Fibroblast of the aortic adventitia (primary cell): ENCODE measurements at places on chromosomes 2 and 18.

GRCh38 chr2:109516445-109517117 is 97.2 kb downstream of the SEPTIN10 start:
- no peak for DNase-seq

DNA sequence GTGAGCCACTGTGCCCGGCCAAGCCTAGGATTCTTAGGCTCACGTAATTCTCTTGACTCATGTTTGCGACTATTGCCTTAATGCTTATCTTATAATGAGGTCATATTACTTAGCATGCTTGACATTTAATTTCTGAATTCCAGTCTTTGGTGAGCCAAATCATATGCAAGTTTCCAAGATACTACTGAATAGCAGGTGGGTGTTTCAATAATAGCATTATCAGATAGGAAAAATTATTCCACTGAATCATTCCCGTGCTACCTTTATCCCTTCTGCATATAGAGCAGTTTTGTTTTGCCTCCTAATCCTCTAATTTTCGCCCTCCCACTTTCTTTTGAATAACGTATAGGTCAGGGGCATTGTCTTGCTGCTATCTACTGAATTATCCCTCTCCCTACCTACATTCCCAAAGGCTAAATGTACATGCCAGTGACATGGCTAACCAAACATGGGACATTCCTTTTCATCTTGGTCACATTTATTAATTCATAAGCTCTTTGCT is 4.9 kb downstream of the DAW1 start:
- peak; percentile 93 for DNase-seq

DNA sequence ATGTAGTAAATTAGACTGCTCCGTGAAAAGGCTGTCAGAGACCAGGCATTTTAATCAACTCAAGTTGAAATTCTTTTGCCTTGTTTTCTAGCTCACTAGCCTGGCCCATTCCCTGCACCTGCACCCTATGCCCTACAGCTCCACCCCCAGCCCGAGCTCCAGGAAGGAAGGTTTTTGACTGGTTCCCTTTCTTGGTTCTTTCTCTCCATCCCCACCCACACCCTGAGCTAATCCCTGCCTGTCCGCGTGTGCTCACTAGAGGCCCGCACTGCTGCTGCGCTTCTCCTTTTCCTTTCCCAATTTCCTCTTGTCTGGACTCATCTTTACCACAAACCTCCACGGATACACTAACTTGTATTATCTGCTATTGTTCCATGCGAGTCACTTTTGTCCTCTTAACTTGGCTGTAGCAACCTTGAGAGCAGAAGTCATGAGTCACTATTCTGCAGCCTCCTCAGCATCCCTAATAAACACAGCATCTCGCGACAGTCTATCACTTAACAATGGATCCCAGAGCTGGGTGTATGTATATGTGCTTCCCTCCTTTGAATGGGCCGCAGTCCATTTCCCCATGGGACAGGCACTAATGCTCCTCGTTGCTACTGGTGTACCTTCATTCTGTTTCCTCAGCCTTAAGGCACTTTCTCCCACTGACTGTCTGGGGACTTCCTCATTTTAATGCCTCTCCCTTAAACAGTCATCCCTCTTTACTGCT is 36.5 kb downstream of the COLEC12 start:
- no peak for DNase-seq

DNA sequence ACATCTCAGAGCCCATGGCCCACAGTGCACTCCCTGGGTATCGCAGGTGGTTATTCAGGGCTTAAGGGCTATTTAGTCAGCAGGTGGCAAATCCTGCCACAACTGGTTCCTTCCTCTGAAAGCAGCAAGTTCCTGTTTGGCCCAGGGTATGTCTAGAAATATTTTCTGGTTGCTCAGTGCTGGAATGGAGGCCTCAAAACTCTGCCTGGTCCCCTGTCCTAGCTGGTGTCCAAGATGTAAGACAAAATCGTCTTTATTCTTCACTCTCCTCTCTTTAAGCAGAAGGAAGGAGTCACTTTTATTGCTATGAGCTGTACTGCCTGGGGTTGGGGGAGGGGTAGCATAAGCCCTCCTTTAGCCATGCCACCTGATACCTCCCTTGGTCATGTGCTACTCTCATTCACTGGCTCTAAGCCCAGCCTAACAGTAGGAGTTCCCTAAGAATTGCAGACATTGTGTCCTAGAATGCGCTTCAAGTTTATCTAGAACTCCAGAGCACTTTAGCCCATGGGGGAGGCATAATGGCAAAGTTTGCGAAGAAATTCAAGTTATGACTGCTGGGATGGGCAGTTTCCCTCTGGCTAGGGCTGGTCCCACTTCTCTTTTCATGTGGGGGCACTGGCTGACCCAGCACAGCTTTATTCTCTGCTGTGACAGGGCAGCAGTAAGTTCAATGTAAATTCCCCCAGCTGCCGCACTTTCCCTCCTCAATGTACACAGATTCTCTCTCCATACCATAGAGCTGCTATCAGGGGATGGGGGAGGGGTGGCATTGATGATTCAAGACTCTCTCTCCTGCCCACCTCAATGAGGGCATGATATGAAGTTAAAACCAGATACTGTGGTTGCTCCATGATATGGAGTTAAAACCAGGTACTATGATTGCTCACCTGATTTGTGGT is 27.1 kb upstream of the CWC22 start:
- peak; percentile 39 for DNase-seq

DNA sequence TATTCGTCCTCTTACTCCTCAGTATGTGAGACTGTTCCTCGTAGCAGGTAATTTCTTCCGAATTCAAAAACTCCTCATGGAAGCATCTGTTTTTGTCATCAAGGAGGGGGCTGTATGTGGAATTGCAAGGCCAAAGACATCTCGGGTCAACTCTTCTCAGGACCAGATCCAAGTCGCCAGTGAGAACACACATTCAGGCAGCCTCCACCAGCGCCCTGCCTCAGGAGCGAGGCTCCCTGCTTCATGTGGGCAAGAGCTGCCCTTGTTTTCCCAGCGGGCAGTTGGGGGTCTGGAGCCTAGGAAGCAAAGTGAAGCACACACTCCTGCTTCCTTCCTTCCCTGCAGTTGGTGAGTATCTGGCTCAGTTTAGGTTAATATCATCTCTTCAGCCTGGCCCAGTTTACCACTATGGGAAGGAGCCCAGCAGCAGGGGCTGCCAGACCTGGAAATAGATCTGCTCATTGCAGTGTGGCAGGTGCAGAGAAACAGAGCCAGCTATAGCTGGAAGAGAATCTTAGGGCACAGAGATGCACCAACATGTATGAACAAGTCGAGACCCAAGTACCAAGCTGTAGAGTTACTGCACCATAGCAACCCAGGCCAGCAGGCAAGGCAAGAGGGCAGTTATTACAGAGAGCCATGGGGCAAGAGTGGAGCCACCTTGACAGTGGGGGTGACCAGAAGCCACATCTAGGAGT is 25.3 kb downstream of the TMEM127 start:
- DNase-seq, result no peak

GRCh38 chr2:7118606-7119131 is 201.5 kb downstream of the RNF144A start:
- no peak for DNase-seq

DNA sequence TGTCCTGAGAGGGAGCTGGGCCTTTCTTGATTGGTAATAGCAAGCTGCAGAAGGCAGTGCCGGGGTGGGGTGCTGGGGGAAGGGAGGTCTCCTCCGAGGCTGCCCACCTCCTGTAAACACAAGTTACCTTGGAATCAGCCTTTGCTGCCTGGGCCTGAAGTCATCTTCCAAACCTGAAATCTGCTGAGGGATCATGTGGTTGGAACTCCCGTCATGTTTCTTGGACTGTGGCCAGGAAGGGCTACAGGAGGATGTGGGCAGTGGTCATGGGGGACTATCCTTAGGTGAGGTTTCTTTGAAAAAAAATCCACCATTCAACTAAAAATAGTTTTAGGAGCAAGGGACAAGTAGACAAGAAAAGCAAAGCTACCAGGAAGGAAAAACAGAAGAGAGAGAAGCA is 74.2 kb downstream of the CDK15 start:
- DNase-seq, result peak; percentile 53

DNA sequence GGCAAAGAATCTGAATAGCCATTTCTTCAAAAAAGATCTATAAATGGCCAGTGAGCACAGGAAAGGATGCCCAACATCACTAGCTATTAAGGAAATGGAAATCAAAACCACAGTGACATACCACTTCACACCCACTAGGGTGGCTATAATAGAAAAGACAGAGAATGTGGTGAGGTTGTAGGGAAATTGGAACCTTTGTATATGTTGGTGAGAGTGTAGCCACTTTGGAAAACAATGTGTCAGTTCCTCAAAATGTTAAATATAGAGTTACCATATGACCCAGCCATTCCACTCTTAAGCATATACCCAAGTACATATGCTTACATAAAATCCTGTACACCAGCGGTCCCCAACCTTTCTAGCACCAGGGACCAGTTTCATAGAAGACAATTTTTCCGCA is 152.8 kb downstream of the SMAD2 start:
- no peak for DNase-seq

GRCh38 chr2:27370026-27370815 is at the start of the genes EIF2B4 and SNX17:
EIF2B4 (minus strand) TSS chr2:27370338; CDS start chr2:27370314, 24 bp downstream.
SNX17 (plus strand) TSS chr2:27370616; CDS start chr2:27370744, 128 bp downstream.
- peak; percentile 99 for DNase-seq

DNA sequence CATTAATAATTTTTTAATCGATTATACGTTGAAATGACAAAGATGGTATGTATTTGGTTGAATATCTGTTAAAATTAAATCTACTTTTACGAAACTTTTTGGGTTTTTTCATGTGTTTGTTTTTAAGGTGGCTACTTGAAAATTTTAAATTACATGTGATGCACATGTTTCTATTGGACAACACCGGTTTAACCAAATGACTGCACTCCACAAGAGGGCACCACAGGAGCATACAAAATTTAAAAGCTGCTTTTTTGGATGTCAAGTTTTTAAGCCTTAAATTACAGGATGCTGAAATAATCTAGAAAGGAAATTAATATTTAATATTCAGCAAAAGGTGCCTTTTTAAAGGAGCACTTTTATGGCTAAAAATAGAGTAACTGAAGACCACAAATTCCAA is 98.7 kb downstream of the ACVR1 start:
- DNase-seq, result peak; percentile 81

- DNase-seq, result no peak
Measured at GRCh38 chr2:15163326-15163725, 397.8 kb downstream of the NBAS start.

DNA sequence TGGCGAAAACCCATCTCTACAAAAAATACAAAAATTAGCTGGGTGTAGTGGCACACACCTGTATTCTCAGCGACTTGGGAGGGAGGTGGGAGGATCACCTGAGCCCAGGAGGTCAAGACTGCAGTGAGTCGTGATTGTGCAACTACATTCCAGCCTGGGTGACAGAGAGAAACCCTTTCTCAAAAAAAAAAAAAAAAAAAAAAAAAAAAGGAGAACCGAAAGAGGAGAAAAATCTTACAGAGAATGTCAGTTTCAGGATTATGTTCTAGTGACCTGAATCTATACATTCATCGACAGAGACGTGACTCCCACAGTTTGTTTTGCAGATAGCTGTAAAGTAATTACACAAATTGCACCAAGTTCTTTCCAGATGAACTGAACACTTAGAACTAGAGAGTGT is 187.8 kb downstream of the FTCDNL1 start:
- DNase-seq, result no peak

DNA sequence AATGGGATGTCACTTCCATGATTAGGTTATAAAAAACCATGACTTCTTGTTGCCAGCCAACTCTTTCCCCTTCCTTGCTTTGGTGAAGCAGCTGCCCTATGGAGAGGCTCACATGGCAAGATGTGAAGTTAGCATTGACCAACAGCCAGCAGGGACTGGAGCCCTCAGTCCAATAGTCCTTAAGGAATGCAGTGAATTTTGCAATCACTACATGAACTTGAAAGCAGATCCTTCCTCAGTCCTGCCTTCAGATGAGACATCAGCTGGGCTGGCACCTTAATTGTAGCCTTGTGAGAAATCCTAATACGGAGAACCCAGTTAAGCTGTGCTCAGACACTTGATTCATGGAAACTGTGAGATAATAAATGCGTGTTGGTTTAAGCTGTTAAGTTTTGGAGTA is 61.8 kb downstream of the ATP8B1 start:
- peak; percentile 39 for DNase-seq

DNA sequence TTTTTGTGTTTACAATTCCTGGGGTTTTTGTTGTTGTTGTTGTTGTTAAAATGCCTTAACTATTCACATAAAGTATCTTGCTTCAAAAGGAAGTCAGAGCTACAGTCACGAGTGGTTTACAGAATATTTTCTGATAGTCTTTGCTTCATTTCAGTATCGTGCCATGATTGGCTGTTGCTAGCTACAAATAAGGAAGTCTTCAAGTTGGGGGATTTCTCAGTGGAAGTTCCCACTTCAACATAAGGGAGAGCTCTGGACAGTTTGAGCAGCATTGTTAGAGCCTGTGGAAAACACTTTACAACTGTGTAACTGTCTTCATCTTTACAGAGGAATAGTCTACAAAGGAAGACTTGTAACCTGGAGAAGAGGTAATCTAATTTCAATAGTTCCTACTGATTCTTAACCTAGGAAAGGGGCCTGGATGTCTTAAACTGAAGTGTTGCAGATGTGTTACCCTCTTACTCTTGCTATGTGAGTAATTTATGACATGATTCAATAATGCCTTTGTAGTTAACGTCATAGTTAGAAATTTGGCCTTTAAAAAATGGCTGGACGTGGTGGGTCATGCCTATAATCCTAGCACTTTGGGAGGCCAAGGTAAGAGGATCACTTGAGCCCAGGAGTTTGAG is 23.4 kb upstream of the TANK start:
- DNase-seq, result peak; percentile 40

DNA sequence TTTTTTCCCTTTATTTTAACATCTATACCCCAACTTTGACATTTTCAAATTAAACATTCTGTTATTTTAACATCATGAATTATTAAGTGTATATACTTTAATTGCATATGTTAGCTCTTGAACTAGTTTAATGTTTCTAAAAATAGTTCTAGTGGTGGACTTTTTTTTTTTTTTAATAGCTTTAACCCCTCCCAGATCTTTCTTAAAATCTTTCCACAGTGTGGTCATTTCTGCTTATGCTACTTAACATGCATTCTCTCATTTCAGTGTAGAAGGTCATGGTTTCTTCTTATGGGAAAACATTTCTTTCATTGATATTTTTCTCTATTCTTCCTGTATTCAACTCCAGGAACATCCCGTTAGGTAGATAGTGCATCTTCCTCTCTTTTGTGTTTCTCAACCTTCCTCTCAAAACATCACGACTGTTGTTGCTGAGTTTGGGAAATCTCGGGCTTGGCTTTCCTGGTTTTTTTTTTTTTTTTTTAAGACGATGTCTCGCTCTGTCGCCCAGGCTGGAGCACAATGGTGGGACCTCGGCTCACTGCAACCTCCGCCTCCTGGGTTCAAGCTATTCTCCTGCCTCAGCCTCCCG is 849 bp upstream of the TMEM18 start:
- peak; percentile 27 for DNase-seq

GRCh38 chr2:162677476-162677875 is 161.1 kb downstream of the KCNH7 start:
- DNase-seq, result no peak

DNA sequence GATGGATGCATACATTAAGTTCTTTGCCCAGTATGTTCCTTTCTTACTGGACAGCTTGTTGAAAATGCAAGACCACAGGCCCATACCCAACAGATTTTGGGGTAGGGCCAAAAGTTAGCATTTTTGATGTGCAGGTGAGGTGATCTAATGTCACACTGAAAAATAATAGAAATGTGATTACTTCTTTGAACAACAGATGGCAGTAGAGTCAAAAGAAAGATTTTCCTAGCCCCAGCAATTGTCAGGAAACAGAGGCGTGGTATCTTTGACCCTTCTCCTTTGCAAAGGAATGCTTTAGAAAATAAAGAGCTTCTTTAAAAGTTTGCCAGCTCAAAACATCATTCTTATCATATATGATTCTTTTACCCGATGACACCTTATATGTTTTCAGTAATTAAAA is 343.6 kb upstream of the SYT4 start:
- DNase-seq, result peak; percentile 54
